Panc1 (cell line): ENCODE measurements at places on chromosomes 3 and 15. TPM values are rescaled to one million over a fixed set of nuclear protein-coding genes. Genes with fewer than 3 reads are reported as not detected.

Gene CPNE4
- not detected for total RNA-seq

DNA sequence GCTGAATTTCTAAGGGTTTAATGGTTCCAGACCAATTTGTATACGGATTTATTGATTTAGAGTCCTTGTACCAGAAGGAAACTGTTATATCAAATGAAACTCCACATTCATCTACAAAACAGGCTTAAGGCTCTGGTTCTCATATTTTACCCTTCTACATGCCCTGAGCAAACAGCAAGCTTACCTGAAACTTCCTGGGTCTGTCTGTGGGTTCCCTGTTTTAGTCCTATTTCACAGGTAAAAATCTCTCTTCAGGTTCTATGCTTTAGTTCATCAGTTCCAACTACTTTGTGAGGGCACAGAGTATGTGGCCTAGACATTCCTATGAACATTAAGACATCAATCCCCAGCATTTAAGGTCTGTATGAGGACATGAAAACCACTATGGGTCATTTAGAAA, 57.7 kb downstream of the RFX7 start:
- no peak for DNase-seq

DNA sequence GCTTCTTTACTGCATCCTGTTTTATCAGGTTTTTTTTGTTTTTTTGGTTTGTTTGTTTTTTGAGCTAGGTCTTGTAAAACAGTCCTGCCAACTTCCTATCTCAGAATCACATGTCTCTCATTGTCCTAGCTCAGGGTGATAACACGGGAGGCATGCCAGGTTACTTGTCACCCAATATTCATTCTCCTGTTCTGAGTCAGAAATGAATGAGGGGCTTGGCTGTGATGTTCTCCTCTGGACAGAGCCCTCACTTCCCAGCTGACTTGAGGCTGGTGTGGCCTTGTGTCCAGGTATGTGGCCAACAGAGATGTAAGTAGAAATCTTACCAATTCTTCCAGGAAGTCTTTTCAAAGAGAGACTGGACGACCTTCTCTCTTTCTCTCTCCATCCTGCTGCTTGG, 317.0 kb downstream of the GABRB3 start:
- no peak for DNase-seq

Gene MST1
- 14.0 TPM for total RNA-seq

DNA sequence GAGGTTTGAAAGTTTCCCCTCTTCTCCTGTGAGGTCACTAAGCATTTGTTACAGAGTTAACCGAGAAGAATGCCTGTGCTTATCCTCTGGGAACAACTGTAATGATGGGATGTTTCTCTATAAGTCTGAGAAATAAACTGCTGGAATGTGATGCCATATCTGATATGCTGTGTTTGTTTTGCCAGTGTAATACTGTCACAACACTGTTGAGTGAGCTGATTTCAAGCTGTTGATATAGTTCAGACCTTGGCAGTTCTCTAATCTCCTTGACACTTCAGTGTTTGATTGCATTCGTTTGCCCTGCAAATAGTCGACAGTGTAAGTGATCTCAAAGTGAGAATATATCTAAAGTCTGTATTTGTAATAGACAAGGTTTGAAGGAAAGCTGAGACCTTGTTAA, 73.3 kb downstream of the PTPRG start:
- no peak for DNase-seq

Gene IGSF11
- total RNA-seq = 0.33 TPM

DNA sequence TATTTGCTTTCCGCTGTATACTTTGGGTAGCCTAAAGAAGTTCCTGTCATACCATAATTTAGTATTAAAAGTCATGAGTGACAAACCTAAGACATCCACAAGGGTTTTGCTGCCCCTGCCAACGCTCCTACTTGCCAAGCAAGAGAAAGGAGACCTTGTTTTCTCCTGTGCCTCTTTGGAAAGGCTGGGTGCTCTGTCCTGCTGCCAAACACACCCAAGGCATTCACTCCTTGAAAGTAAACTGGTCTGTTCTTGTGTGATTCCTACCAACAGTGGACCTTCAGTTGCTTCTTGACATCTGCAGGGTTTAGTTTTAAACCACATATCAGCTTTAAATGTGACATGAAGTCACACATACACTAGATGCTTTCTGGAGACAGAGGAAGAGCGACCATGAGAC, 295.4 kb downstream of the SLC9A9 start:
- DNase-seq = no peak

Gene SCN5A
- 0.69 TPM for total RNA-seq

DNA sequence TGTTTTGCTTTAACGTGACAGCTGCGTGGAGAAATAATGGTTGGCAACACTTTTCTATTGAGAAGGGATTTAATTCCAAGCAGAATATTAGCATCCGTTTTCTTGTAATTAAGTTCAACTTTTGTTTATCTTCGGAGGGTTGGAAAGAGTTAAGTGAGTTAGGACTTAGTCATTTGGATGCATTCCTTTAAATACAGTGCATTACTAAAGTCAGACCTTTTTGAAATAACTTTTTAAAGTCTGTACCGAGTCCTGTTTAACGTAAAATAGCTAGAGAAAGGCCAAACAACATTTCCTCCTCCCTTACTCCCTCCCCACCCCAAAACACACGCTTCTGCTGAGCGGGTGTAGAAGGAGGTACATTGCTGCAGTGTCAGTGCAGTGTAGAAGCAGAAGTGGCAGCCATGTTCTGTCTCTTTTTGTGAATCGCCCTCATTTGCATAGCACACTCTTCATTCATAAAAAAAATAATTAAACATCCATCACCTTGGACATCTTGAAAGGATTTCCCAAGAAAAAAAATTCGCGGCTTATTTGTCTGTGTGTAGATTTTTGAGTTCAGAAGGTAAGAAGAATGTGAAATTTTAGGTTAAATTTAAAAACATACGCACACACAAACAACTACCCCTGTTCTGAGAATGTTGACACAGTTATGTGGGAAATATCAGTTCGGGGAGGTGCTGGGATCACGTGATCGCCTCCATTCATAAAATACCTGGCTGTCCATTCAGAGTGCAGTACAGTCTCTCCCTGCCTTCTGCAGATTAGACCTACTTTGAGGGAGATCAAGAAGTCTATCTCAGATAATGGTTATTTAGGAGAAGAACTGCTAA, 1.6 kb downstream of the SPRED1 start:
- DNase-seq = peak; percentile 35

DNA sequence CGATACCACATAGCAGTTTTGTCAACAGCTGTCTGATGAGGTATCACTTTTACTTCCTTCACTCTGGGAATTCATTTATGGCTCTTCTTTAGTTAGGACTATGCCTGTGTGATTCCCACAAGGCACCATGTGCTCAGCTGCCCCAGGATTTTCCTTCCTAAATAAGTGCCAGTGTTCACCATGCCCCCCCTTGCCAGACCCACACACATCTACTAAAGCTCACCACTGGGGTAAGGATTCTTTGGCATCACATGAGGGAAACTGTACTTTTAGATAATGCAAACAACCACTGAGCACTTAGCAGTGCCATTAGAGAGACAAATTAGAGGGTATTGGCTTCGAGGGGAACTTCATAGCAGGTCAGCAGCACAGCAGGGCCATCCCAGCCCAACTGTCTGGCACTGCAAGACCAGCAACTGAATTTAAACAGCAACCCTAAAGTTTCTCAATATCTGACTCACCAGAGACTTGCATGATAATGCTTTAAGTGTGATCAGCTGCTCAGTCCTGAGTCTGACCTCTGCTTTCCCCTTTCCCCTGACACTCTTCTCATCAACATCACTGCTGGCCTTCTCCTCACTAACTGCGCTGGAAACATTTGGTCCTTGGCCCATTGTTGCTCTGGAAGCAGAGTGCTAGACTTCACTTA, 114.3 kb downstream of the STAC start:
- DNase-seq = no peak

Gene SRGAP3
- 0.82 TPM for total RNA-seq

GRCh38 chr3:46183330-46183729, 24.8 kb downstream of the CCR1 start:
- DNase-seq = no peak

Gene CACNA2D3
- 0.41 TPM for total RNA-seq

DNA sequence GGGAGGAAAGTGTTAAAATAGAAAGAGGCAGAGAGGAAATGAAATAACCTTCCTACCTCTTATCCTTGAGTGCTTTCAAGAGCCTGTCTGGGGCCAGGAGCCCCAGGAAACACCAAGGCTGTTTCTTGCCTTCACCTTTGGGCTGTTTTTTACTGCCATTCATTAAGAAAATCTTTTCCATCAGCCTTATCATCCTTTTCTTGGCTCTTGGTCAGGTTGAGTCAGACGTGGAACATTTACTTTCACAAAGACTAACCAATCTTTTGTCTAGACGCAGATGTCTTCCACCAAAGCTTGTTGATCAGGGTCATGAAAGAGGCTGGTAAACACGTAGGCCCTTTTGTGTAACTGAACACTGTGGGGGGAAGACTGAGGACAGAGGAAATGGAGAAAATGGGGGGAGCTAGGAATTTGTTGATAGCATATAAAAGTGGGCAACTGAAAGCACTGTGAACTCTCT, 151.0 kb upstream of the THBS1 start:
- no peak for DNase-seq

DNA sequence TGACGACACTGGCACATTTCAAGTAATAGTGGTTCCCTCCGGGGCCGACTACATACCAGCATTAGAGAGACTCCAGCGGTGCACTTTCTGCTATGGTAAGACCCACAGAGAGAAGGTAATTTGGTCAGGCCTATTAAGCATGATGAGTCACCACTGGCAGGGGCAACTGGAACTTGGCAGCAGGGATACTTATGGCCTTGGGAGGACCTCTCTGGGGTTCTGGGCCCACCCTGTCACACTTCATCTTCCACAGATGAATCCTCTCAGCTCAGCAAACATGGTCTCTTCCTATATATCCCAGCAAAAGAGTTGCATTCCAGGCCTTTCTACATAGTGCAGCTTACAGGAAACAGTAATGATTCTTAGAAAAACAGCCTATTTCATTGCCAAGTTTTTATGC, 88.0 kb downstream of the PIK3R4 start:
- no peak for DNase-seq

Gene NEDD4
- 18.8 TPM for total RNA-seq

- DNase-seq = no peak
Measured at GRCh38 chr15:85581495-85581894, 201.1 kb downstream of the AKAP13 start.

Gene RUBCN
- total RNA-seq = 37.9 TPM

Gene ITIH4
- total RNA-seq = 1.5 TPM

DNA sequence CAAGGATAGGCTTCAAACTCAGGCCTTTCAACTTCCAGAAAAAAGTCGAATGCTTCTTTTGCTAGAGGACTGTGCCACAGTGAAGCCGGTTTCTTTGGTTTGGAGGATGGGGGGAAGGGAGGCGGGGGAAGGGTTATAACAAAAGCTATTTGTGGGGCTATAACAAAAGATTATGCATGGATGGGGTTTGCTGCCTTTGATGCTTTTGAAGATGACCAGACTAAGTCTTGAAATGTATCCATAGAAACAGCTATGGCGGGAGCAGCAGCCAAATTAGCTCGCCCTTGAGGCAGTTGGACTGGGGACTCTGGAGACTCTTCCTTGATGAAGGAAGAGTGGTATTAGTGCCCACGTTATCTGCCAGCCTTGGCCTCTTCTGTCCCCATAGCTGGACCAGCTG, 47.5 kb downstream of the SRGAP3 start:
- no peak for DNase-seq

GRCh38 chr15:90735923-90736322, 18.8 kb downstream of the BLM start:
- DNase-seq = no peak

Gene CPLX3
- total RNA-seq = not detected

DNA sequence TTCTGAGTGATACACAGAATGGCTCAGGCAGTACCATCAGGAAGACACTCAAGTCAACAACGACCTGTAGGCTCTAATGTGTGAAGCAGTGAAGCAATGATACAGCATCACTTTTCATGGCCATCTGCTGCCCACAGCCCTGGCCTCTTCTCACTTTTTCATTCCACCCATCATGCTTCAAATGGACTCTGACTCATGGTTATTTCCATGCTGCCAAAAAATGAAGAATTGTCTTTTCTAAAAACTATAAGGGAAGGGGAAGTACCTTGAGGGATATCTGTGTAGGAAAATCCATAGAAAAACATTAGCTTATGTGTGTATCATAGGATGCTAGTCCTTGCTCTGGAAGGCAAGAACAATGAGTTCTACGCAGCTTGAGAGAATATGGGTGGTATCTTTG, 11.5 kb downstream of the HGD start:
- DNase-seq = no peak

- DNase-seq = no peak
Measured at GRCh38 chr3:6644070-6644929, 216.6 kb upstream of the GRM7 start.

DNA sequence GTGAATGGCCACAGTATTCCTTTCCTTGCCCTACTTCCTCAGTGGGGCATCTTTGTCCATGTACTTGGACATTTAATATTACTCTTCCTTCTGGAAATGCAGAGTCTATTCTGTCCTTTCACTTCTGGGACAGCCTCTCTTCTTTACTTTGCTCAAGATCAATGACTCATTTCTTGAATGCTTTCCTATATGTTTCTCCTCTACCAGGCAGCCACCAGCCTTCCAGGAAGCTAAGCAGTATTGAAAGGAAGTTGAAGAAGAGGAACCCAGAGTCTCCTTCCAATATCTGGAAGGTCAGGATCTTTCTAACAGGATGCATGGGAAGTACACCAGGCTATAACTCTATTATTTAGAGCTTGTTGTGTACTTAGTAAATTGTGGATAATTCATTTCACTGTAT, 182.8 kb downstream of the CD47 start:
- DNase-seq = no peak

DNA sequence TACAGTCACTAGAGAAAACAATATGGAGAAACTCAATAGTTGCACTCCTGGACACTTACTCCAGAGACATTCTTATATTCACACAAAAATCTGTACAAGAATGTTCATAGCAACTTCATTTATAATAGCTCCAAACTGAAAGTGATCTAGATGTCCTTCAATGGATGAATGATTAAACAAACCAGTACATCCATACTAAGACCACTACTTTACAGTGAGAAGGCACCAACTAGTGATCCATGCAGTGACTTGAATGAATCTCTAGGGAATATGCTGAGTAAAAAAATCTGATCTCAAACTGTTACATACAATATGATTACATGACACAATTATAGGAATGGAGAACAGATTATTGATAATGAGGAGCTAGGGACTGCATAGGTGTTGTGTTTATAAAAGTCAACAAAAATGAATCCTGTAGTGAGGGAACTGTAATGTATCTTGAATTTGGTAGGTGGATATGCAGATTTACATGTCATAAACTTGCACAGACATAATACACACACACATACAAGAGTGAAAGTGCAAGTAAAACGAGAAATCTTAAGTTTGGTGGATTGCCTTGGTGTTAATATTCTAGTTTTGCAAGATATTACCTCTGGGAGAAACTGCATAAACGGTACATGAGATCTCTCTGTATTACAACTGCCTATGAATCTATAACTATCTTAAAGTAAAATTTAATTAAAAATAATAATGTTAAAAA, 85.7 kb downstream of the SPATA16 start:
- no peak for DNase-seq

Gene AGBL1
- not detected for total RNA-seq

GRCh38 chr15:59691194-59691805, 2.2 kb upstream of the BNIP2 start:
- no peak for DNase-seq
